RWPE2 (cell line): ENCODE measurements at places on chromosomes 4 and X.

DNA sequence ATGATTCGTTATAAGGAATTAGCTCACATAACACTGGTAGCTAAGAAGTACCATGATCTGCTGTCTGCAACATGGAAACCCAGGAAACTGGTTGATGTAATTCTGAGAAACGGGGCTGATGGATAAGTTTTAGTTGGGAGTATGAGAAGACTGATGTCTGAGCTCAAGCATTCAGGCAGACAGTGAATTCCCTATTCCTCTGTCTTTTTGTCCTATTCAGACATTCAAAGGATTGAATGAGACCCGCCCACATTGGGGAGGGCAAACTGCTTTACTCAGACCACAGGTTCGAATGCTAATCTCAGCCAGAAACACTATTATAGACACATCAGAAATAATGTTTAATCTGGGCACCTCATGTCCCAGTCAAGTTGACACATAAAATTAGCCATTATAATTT, 515.5 kb downstream of the STPG2 start:
- H3K36me3 ChIP-seq, result no peaks in the 10 kb centered on the region
- H3K27me3 ChIP-seq, result no peaks in the 10 kb centered on the region
- no peak for DNase-seq
- H3K27ac ChIP-seq, result no peak overlapping the region

- H3K27me3 ChIP-seq, result no peaks in the 10 kb centered on the region
- H3K36me3 ChIP-seq, result peaks cover 18% of the 10 kb centered on the region
- no peak overlapping the region for H3K27ac ChIP-seq
- H3K4me1 ChIP-seq, result no peaks in the 10 kb centered on the region
- H3K4me3 ChIP-seq, result no peak overlapping the region
Observed at GRCh38 chr4:39124885-39125599, 57.3 kb upstream of the WDR19 start.

GRCh38 chr4:7675612-7676320, 241.0 kb upstream of the PSAPL1 start:
- H3K27me3 ChIP-seq, result no peaks in the 10 kb centered on the region
- DNase-seq, result no peak
- no peak overlapping the region for H3K4me3 ChIP-seq
- H3K4me1 ChIP-seq, result peaks cover 16% of the 10 kb centered on the region

DNA sequence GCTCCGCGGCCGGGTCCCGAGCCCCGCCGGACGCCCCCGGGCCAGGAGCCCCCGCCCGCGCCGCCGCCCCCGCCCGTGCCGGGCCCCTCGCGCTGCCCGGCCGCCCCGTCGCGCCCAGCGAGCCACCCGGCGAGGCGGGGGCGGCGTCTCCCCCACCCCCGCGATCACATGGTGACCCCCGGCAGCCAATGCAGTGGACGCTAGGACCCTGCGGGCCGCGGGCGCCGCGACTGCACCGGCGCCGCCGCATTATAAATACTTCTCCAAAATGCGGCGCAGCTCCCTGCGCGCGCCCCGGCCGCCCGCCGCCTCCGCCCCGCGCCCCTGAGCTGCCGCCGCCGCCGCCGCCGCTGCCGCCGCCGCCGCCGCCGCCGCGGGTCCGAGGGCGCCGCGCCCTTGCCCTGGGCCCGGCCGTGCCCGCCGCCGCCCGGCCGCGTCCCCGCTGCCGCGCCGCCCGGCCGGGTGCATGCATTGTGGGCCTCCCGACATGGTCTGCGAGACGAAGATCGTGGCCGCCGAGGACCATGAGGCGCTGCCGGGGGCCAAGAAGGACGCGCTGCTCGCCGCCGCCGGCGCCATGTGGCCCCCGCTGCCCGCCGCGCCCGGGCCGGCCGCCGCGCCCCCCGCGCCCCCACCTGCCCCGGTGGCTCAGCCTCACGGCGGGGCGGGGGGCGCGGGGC, at the start of gene NAT8L:
Gene NAT8L (plus strand): TSS at position 282 of the 680 bp plus-strand sequence. CDS start 185 bp downstream, at position 467.
- peak within 1 kb of the TSS; percentile 28 for H3K4me3 ChIP-seq
- no peak within 1 kb of the TSS for H3K27ac ChIP-seq
- no peaks in the 10 kb centered on the region for H3K4me1 ChIP-seq
- no peak for DNase-seq
- H3K36me3 ChIP-seq, result no peaks in the 10 kb centered on the region

DNA sequence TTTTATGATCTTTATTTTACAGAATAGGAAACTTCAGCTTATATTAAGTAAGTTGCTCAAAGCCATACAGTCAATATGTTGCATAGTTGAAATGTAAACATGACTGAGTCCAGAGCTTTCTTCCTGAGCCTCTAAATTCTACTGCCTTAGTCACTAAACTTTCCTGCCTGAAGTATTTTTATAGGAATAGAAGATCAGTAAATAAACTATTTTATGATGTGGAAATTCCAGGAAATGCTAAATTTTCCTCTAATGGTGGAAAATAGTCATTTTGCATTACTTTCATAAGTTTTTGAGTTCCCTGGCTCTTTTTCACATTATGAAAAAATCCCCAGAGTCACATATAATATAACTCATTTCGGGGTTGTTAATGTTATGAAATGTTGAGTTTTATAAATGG, 182.8 kb downstream of the BANK1 start:
- no peak for DNase-seq
- peaks cover 26% of the 10 kb centered on the region for H3K4me1 ChIP-seq
- no peak overlapping the region for H3K27ac ChIP-seq
- no peaks in the 10 kb centered on the region for H3K36me3 ChIP-seq

GRCh38 chrX:48540028-48540375, 488 bp downstream of the TBC1D25 start:
- peak overlapping the region; percentile 80 for H3K4me3 ChIP-seq
- H3K27me3 ChIP-seq, result no peaks in the 10 kb centered on the region
- peaks cover 2% of the 10 kb centered on the region for H3K4me1 ChIP-seq
- peak overlapping the region; percentile 58 for H3K27ac ChIP-seq

- no peak for DNase-seq
- no peak overlapping the region for H3K27ac ChIP-seq
- peaks cover 6% of the 10 kb centered on the region for H3K4me1 ChIP-seq
Observed at GRCh38 chr4:114603497-114603896, 4.9 kb downstream of the UGT8 start.

DNA sequence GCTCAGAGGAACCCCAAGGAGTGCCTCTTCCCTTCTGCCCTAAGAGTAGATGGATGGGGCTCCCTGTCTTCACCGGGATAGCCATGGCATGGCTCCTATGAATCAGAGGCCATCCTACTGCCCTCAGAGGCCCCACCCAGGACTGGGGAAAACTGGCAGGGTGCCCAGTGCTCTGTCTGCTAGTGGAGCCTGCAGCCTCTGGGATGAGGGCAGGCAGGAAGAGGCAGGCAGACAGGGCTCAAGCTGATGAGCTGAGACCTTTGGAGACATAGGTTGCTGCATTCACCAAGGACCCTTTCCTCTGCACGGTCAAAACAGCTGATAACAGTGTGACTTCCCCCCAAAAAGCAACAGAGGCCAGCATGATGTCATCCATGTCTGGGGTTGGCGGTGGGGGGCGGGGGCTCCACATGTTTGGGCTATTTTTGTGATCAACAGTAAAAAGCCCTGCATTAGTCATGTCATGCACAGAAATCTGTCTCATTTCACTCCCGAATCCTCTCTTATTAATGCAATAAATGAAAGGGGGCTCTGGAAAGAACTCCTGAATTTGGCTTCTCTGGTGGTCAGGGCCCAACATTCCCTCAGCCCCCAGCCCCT, 207.6 kb upstream of the MAMLD1 start:
- H3K4me3 ChIP-seq, result no peak overlapping the region
- H3K27me3 ChIP-seq, result no peaks in the 10 kb centered on the region
- DNase-seq, result peak; percentile 61
- H3K27ac ChIP-seq, result no peak overlapping the region

- no peak overlapping the region for H3K4me3 ChIP-seq
- H3K27me3 ChIP-seq, result peaks cover 8% of the 10 kb centered on the region
Observed at GRCh38 chr4:52135171-52135570, 84.1 kb downstream of the SPATA18 start.

DNA sequence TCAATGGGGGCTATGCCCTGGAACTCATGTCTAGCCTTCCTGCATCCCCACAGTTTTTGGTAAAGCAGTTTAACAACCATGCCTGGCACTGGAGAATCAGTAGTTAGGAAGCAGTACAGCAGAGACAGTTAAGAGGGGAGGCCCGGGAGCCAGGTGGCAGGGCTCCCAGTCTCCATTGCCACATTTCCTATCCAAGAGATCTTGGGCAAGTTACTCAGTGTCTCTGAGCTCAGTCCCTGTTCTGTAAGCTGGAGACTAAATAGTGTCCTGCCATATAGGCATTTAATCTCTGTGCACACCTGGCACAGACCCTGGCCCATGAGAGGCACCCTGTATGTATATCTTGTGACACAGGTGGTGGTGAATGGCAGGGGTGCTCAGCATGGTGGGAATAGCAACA, 156.1 kb upstream of the EOLA2 start:
- no peaks in the 10 kb centered on the region for H3K36me3 ChIP-seq
- no peak overlapping the region for H3K27ac ChIP-seq
- H3K4me3 ChIP-seq, result no peak overlapping the region

GRCh38 chr4:26284536-26284935, 36.3 kb upstream of the RBPJ start:
- H3K36me3 ChIP-seq, result no peaks in the 10 kb centered on the region
- H3K4me3 ChIP-seq, result no peak overlapping the region
- no peaks in the 10 kb centered on the region for H3K27me3 ChIP-seq
- no peak for DNase-seq

GRCh38 chr4:169005453-169006099, 4.5 kb downstream of the CBR4 start:
- no peak overlapping the region for H3K27ac ChIP-seq
- no peaks in the 10 kb centered on the region for H3K27me3 ChIP-seq
- DNase-seq, result no peak

- H3K27ac ChIP-seq, result peak overlapping the region; percentile 58
- no peak overlapping the region for H3K4me3 ChIP-seq
- no peaks in the 10 kb centered on the region for H3K36me3 ChIP-seq
- DNase-seq, result peak; percentile 58
- H3K27me3 ChIP-seq, result no peaks in the 10 kb centered on the region
Observed at GRCh38 chrX:20067709-20068561, 48.8 kb downstream of the MAP7D2 start.

- no peak overlapping the region for H3K27ac ChIP-seq
- H3K36me3 ChIP-seq, result no peaks in the 10 kb centered on the region
- no peaks in the 10 kb centered on the region for H3K27me3 ChIP-seq
Observed at GRCh38 chrX:111886678-111887077, 10.7 kb downstream of the TRPC5OS start.

GRCh38 chr4:128570387-128570975, 239.0 kb upstream of the JADE1 start:
- no peak for DNase-seq
- H3K4me3 ChIP-seq, result no peak overlapping the region
- H3K27ac ChIP-seq, result no peak overlapping the region
- peaks cover 25% of the 10 kb centered on the region for H3K4me1 ChIP-seq
- no peaks in the 10 kb centered on the region for H3K27me3 ChIP-seq

DNA sequence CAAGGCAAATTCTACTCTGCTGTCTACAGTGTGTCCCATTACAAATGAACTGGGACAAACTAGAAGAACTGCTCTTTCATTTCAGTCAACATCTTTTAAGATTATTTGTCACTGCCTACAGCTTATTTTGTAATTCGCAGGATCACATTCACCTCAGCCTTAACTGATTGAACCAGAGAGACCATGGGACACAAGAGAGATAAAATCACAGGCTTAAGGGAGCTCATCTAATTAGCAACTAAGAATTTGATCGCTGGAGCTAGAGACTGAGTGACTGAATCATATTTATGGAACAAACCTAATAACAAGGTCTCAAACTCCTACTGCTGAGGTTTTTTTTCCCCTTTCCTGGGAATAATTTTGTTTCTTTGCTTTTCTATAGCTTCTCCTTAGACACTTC, 898.2 kb downstream of the PCDH18 start:
- no peak for DNase-seq
- H3K4me3 ChIP-seq, result no peak overlapping the region
- no peaks in the 10 kb centered on the region for H3K4me1 ChIP-seq
- no peaks in the 10 kb centered on the region for H3K36me3 ChIP-seq

DNA sequence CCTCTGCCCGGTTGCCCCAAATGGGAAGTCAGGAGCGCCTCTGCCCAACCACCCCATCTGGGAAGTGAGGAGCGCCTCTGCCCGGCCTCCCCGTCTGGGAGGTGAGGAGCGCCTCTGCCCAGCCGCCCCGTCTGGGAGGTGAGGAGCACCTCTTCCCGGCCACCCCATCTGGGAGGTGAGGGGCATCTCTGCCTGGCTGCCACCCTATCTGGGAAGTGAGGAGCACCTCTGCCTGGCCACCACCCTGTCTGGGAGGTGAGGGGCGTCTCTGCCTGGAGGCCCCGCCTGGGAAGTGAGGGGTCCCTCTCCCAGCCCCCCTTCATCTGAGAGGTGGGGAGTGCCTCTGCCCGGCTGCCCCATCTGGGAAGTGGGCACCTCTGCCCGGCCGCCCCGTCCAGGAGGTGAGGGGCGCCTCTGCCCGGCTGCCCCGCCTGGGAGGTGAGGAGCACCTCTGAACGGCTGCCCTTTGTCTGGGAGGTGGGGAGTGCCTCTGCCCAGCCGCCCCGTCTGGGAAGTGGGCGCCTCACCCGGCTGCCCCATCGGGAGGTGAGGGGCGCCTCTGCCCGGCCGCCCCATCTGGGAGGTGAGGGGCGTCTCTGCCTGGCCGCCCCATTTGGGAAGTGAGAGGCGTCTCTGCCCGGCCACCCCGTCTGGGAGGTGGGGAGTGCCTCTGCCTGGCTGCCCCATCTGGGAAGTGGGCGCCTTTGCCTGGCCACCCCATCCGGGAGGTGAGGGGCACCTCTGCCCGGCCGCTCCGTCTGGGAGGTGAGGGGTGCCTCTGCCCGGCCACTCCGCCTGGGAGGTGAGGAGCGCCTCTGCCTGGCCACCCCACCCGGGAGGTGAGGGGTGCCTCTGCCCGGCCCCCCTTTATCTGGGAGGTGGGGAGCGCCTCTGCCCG, 10.6 kb downstream of the PABPC1L2A start:
- no peaks in the 10 kb centered on the region for H3K27me3 ChIP-seq
- no peak for DNase-seq
- no peaks in the 10 kb centered on the region for H3K36me3 ChIP-seq
- no peak overlapping the region for H3K4me3 ChIP-seq
- no peak overlapping the region for H3K27ac ChIP-seq
- H3K4me1 ChIP-seq, result no peaks in the 10 kb centered on the region

- H3K36me3 ChIP-seq, result no peaks in the 10 kb centered on the region
- DNase-seq, result no peak
- no peak overlapping the region for H3K4me3 ChIP-seq
- H3K27ac ChIP-seq, result peak overlapping the region; percentile 88
- peaks cover 29% of the 10 kb centered on the region for H3K4me1 ChIP-seq
- H3K27me3 ChIP-seq, result no peaks in the 10 kb centered on the region
Observed at GRCh38 chrX:70253377-70254062, 6.5 kb downstream of the P2RY4 start.

- DNase-seq, result no peak
- no peak overlapping the region for H3K27ac ChIP-seq
- no peaks in the 10 kb centered on the region for H3K27me3 ChIP-seq
- no peaks in the 10 kb centered on the region for H3K36me3 ChIP-seq
- H3K4me1 ChIP-seq, result no peaks in the 10 kb centered on the region
- H3K4me3 ChIP-seq, result no peak overlapping the region
Observed at GRCh38 chr4:155640751-155641150, 25.9 kb upstream of the GUCY1A1 start.

- H3K36me3 ChIP-seq, result no peaks in the 10 kb centered on the region
- H3K27ac ChIP-seq, result no peak overlapping the region
Observed at GRCh38 chr4:89247951-89248350, 59.6 kb downstream of the GPRIN3 start.
